Umbilical cord (tissue), 2 donors: ENCODE measurements at places on chromosomes 7 and 10.

- DNase-seq: peak; percentile 94
These were observed 24.3 kb downstream of the FAM20C start for GRCh38 chr7:216360-217300.

DNA sequence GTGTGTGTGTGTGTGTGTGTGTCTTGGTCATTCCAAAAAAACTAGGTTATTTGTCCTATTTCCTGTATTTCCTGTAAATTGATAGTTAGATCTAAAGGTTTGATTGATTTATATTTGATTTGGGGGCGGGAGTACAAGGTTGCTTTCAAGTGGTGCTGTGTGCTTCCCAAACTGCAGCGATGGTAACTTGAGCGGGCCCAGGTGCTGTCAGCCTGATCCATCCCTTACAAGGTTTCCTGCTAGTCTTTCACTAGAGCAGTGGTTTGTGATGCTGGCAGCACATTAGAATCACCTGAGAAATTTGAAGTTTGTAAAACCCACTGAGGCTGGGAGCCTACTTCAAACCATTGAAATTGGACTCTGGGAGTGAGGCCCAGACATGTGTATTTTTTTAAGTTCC is 23.7 kb downstream of the ABCC2 start:
- no peak for DNase-seq

DNA sequence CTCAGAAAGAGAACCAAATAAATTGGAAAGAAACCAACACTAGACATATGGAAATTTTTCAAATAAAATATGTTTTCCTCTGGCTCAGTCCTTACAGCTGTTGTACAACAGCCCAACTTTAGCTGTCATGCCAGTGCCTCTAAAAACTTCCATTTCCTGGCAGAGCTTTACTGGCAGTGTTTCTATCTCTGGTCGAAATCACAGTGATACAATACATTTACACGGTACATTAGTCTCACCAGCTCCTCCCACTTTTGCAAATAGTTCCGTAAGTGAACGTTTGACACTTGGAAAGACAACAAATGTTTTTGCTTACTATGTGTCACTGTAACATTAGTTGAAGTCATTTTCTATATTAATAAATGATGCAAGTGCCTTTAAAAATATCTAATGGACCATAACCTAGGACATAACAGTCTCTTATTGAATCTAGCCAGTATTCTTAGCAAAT is 29.8 kb downstream of the BCAP29 start:
- DNase-seq: no peak

GRCh38 chr10:112769611-112770370 is 180.3 kb upstream of the TCF7L2 start:
- no peak for DNase-seq

- no peak for DNase-seq
These were observed 28.6 kb upstream of the KCNK18 start for GRCh38 chr10:117168729-117169128.

DNA sequence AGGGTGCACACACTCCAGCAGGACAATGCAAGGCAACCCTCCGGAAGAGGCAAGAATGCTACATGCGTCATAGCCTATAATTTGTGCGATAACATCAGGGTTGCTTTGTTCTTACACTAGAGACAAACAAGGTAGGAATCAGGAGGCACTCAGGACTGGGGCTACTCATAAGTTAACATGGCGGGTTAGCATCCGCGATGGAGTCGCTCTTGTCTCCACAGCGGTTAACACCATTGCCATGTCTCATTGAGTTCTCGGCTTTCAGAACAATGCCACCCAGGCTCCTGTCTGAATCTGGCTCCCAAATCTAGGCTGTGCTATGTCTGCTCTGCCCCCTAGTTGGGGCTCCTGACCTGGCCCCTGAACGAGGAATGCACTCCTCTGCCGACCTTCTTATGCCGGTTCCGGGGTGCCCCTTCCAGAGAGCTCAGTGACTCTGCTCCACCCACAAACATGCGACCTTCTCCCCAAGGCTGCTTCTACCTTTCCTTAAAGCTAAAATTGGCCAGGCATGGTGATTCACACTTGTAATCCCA is 24.9 kb upstream of the SLF2 start:
- no peak for DNase-seq

GRCh38 chr10:45425621-45426563 is 51.9 kb downstream of the ALOX5 start:
- no peak for DNase-seq

GRCh38 chr7:2008101-2008935 is 224.4 kb downstream of the MAD1L1 start:
- DNase-seq: no peak

DNA sequence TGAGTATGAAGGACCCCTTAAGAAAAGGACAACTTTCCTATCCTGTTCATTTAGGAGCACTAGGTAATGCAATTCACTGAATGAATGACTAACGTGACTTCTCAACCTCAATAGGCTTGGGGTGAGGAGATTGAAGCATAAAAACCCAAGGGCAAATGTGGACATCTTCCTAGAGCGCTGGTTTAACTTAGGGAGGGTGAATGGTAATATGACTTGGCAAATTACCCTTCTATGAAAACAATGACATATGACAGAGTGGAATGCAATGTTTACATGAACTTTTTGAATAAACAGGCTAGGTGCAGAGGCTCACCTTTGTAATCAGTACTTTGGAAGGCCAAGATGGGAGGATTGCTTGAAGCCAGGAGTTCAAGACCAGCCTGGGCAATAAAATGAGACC is 83.9 kb upstream of the ANK3 start:
- no peak for DNase-seq

DNA sequence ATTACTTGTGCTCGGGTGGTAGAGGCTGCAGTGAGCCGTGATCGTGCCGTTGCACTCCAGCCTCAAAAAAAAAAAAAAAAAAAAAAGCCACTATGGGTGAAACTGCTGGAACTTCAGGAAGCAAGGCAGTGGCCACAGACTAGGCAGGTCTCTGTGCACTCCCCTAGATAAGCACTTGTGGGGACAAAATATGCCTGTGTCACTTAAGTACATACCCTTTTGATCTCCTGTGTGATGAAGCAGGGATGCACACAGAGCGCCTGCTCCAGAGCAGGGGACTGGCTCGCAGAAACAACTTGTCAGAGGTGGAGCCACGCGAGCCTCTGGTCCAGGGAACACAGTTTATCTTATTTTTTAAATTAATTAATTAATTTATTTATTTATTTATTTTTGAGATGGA is 42.9 kb upstream of the PSAP start:
- no peak for DNase-seq

DNA sequence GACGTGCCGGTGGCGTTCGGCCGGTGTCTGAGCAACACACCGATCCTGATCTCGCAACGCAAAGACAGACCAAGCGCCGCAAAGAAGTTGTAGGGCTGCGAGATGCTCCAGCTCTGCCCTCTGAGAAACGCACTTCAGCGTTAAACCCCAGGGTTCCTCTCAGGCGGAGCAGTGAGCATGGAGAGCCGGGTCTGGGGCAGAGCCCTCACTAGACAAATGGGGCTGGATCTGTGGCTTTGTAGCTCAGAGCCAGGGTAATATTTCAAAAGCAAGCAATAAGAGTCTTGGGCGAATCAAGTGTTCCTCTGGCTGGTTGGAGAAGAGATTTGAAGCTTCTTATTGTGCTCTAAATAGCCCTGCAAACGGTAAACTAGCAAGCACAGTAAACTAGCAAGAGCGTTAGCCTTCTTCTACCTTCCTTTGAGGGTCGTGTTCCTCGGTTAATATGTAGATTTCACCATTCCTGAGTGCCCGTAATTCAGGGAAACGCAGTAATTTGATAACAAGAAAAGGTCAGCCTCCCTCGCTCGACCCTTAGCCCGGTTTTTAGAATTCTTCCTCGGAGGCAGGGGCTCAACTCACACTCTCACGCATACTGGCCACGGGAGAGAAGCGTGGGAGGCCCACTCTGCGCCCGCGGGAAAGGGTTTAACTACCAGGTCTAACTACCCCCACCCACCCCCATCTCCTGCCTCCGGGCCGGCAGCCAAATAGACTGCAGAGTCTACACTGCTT is 6.7 kb downstream of the SKAP2 start:
- peak; percentile 55 for DNase-seq

DNA sequence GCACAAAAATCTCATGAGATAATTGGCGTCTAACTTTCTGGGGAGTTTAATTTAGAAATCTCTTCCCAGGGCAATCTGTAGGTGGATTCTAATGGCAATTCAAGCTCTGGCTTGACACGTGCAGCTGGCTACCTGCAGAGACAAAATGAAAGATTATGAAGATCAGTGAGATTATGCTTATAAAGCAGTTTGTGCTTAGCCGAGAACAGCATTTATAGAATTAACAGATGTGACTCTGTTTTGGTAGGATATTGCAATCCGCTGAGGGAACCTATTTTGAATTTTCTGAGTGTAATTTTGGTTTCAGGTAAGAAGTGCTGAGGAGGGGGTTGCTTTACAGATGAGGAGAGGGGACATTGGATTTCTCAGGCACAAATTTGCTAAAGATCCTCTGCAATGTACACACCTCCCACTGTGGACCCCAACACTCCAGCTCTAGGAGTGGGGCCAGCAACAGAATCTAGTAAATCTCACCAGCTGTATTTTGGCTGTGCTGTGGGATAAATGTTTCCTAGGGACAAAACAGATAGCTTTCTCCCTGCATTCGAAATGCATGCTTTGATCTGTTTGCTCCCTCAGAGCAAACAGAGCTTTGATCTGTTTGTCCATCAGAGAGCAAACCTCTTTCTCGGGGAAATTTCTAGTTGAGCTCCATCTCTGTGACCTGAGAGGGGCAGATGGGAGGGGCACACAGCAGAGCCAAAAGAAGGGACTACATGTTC is 7.4 kb downstream of the GJD4 start:
- DNase-seq: peak; percentile 14

DNA sequence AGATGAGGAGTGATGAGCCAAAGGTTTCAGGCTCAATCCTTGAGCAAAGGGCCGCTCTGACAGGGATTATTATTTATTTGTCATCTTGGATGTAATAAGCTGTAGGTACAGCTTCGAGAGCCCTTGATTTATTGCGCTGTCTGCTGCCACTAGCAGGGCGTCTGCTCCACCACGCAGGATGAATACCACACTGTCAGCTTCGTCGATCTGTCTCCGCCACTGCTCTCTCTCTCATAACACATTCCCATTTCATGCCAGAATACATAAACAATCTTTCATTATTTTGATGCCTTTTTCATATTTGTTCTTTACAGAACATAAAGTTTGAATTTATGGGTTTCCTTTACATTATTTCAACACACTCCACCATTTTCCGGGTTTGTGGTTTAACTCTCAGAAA is 276.6 kb downstream of the LRMDA start:
- peak; percentile 80 for DNase-seq

DNA sequence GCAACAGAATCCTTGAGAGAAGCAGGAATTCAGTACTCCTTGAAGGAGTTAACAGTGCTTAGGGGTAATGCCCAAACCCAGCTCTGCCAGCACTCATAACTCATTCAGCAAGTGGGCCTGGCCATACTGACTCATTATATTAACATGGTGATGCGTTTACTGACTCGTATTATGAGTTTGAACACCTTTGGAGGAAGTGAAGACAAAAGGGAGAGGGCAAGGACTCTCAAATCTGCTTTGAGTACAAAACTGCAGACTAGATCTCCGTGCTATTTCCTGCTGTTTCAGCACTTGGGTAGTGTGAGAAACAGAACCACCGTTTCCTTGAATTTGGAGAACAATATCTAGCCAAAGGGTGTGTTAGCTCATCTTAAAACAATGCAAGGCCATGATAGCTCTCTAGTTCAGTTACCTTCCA is 30.8 kb downstream of the SLC16A9 start:
- DNase-seq: peak; percentile 22

GRCh38 chr10:87094373-87095235 is at the start of the genes GLUD1 and SHLD2:
Gene GLUD1, minus strand, starts transcription at chr10:87094843. Its CDS starts 74 bp downstream, at chr10:87094769.
Gene SHLD2, plus strand, starts transcription at chr10:87095206. Its CDS starts 56,149 bp downstream, at chr10:87151355.
- DNase-seq: peak; percentile 92

- no peak for DNase-seq
These were observed 64.0 kb downstream of the CDK14 start for GRCh38 chr7:90660100-90660499.

DNA sequence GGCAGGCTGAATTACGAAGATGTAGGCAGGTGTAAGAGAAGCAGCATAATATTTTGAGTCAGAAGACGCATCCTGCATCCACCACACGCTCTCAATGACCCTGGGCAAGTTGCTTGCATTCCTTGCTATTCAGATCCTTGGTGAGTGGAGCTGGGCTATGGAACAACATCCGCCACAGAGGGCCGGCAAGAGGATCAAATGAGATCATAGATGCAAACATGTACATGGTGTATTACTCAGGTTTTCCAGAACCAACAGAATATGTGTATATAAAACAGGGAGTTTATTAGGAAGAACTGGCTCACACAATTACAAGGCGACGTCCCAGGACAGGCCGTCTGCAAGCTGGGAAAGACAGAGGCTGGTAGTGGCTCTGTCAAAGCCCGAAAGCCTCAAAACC is 51.5 kb downstream of the ADAM12 start:
- DNase-seq: peak; percentile 47

GRCh38 chr7:139457153-139457946 is 26.1 kb downstream of the KLRG2 start:
- DNase-seq: no peak

DNA sequence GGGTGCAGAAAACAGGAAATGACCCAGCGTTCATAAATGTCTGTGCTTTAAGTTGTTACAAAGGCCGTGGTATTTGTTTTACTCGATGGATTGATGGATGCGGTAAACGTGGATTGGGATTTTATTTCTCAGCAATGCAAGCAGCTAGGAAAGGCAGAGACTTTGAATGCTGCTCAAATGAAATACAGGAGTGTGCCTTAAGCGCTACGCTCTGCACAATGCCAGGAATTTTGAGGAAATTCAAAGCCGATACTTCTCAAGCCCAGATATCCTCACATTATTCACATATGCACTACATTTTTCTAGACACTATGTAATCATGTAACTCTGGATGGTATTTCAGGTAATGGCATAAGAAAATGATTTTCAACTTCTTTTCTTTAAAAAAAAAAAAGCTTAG is 514.3 kb upstream of the ADARB2 start:
- DNase-seq: no peak

GRCh38 chr10:49740346-49741107 is 21.6 kb downstream of the OGDHL start:
- no peak for DNase-seq

- no peak for DNase-seq
These were observed 55.5 kb upstream of the CCNJ start for GRCh38 chr10:95987685-95988426.

DNA sequence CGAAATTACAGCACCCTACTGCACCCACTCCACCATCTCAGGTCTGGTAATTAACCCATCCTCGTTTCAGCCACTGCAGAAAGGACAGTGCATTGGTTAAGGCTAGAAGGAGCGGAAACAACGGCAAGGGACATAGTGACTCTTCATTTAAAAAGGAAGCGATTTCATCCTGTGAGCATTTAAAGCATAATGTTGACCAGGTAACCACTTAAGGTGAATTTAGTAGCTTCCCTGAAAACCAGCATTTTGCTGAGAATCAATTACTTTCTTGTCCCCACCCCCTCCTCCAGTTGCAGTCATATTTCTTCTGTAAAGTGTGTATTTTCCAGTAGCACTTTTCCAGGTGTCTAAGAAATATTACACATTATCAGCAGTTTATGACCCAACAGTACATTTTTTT is 821 bp upstream of the JAZF1 start:
- DNase-seq: no peak
